Left ventricle myocardium inferior (tissue), 1 donor: ENCODE measurements at places on chromosomes 1 and 21. TPM values are rescaled to one million over a fixed set of nuclear protein-coding genes. Genes with fewer than 3 reads are reported as not detected.
A peak's percentile ranks its signal among the peaks of the same experiment; 100 is the strongest.

- DNase-seq, result no peak
Measured at GRCh38 chr1:19462781-19463503, 22.4 kb downstream of the CAPZB start.

- DNase-seq, result no peak
Measured at GRCh38 chr1:69794831-69795230, 227.1 kb downstream of the LRRC7 start.

DNA sequence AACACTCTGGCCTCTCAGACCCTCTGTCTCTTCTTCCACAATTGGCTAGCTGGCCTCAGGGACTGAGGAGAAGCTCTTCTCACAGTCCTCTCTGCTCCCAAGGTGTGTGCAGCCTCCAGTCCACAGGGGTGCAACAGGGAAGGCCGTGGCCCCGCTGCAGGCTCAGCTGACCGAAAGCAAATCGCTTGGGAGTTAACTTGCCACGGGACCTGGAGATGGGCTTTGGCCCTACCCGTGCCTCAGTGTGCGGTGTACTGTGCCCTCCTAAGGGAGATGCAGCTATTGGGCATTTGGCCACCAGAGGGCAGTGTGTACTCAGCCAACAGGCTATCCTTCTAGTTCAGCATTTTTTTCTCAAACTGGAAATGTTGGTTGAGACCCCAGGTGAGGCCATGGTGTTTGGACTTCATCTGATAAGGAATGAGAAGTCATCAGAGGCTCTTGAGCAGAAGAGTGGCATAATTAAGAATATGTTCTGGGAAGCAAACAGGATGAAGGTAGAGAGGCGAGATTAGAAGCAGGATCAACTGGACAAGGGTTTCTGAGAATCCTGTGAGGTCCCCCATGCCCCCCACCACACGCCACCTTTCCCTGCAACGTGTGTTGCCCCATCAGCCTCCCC, 42.5 kb upstream of the TMEM125 start:
- DNase-seq, result peak; percentile 76

- DNase-seq, result no peak
Measured at GRCh38 chr1:245798349-245798711, 643.5 kb downstream of the KIF26B start.

- no peak for DNase-seq
Measured at GRCh38 chr21:44893278-44893556, 19.7 kb upstream of the PTTG1IP start.

DNA sequence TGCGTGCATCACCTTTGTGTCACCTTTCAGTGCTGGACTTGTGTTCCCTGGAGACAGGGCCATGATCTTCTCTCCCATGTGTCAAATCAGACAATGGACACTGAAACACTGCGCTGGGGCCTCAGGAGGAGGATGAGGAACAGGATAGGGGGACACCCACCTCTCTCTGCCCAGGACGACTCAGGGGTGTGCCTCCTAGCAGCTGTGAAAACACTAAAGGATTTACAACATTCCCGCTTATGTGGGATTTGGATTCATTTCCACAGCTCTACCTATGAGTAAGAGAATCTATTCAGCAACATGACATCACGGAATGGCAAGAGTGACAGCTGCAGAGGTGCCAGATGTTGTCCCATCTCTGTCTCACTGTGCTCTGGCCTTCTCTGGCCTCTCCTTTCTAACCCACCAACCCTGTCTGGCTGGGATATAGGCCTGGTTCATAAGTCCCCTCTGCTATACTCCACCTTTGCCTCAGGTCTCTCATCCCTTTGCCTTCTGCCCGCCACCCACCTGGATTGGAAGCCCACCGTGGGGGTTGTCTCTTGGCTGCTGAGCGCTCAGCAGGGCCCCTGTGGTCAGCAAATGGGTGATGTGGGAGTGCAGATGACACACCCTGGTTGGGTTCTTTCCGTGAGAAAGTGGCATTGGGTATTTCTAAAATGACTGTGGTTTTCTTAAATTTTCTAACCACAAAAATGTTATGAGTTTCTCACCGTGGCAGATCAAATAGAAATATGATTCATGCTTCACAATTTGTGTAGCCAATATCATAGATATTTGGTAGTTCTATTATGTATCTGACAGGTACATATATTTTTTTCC, 47.1 kb upstream of the TLR5 start:
- no peak for DNase-seq

DNA sequence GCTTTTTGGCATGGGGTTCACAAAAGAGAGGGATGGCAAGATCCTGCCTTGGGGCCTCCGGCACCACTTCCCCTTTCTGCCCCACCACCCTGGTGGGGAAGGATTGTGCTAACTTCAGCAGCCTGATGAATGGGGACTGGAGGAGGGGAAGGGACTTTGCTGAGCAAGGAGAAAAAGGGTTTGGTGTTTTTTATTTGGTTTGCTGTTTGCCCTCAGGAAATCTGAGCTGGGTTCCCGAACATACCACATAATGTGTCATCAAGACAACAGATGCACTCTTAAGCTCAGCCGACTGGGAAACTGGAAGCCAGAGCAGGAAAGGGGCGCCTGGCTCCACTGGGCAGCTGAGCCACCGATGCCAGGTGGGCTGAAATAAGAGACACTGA, 19.8 kb downstream of the OLFML2B start:
- DNase-seq, result no peak

DNA sequence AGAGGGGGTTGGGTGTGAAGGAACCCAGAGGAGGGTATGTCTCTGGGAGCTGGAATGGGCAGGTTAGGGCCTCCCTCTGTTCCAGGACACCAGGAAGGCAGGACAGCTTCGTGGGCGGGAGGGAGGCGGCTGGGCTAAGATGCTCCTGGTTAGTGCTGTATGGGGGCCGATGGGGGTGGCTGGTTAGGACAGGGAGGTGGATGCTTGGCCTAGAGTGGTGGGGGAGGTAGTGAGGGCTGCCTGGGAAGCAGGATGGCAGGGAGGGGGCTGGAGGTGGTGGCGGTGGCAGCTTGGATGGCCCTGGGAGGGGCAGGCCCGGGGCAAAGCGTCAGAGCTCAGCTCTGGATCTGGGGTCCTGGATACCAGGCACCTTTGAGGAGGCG, 6.2 kb upstream of the MMP23B start:
- no peak for DNase-seq

- DNase-seq, result no peak
Measured at GRCh38 chr1:19817160-19817559, 2.1 kb upstream of the RNF186 start.

- no peak for DNase-seq
Measured at GRCh38 chr1:109864047-109864822, 46.4 kb upstream of the CSF1 start.

CCDC30 gene
- total RNA-seq, result 2.2 TPM

C1orf115 gene
- total RNA-seq, result 14.2 TPM

SPATA46 gene
- total RNA-seq, result not detected

SMPDL3B gene
- not detected for total RNA-seq

SH2D1B gene
- total RNA-seq, result 0.11 TPM
